ENCODE measurements at places on chromosomes 6 and 20. TPM values are rescaled to one million over a fixed set of nuclear protein-coding genes. Genes with fewer than 3 reads are reported as not detected.
A peak's percentile ranks its signal among the peaks of the same experiment; 100 is the strongest.

FAM110A gene
- total RNA-seq, result 32.8 TPM

PTPRT gene
- total RNA-seq, result 0.08 TPM

OR12D3 gene
- total RNA-seq, result not detected

UST gene
- 3.0 TPM for total RNA-seq

OTOR gene
- total RNA-seq, result not detected

SAMD5 gene
- 6.5 TPM for total RNA-seq

DNA sequence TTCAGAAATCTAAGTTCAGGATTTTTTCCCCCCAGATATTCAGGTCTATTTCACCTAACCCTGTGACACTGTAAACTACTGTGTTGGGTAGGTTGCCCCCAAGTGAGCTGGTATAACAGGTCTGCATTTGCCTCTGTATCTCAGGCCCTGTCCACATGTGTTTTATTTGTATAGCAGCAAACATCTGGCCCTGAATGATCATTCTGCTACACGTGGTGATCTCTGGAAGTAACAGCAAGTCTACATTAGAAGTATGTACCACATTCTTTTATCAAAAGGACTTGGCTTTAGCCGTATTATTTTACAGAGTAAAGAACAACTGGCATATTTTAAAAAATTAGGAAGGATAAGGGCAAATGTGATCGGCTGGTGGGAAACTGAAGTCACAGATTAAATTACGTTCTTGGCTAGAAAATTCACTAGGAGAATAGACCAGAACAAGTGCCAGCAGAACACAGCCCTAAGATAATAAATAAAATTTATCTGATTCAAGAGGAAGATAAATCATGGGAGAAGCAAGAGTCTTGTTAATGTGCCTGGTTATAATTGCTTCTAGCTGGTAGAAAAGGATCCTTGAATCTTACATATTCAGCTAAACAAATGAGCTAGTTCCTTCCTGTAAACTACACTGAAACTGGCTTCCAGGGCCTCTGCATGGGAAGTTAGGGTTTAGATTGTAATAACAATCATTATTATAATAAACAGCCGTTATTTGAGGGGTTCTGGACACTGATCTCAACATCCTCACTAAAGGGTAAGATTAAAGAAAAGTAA, 192.1 kb downstream of the SAMD5 start:
- ATAC-seq, result no peak

DNA sequence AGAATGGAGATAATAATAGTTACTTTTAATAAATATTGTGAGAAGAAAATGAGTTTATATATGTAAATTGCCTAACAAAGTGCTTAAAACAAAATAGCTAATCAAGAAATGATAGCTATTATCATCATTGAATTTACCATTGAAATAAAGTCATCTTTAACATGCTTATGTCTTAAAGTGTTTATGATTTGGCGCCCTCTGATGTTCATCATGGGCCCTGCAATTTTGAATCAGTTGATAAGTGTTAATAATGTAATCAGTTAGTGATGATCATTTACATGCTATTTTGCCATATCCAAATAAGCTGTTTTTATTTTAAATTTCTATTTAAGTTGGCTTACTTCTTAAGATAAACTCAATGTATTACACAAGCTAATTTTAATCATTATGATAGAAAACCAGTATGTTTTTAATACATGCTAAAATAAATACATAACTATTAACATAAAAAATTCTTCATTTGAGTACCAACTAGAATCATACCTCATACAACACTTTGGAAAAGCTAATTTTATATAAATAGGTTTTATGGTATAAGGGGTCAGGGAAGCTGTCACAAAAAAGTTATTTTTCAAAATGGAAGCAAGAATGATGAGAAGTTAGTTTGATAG, 39.2 kb upstream of the TPD52L1 start:
- no peak for ATAC-seq

GRCh38 chr20:64048402-64049044, 916 bp downstream of the SOX18 start:
- no peak for ATAC-seq

DNA sequence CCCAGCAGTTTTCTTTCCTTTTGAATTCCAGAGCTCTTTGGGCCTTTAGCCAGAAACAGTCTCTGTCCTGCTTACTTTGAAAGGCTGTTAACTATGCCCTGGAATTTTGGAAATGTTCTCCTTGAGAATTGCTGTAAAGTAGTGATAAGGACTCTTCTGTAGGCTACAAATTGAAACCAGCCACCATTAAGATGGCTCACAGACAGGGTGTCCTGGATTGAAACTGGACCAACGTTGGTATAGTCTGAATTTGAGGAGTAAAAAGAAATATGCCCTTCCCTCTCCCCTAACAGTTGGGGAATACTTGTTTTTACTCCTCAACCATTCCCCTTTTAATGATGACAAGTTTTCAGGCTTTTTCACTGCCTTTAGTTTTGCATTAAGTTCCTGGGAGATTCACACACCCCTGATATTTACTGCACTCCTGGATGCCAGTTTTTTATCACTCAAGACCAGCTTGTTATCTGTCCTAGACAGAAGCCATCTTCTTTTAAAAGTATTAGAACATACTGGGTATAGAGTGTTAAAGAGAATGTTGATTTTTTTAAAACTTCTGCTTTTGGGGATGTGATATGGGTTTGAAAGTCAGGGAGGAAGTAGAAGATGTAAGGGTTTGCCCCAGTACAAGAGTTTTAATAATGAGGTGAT, 21.9 kb downstream of the TOP1 start:
- ATAC-seq, result no peak

DNA sequence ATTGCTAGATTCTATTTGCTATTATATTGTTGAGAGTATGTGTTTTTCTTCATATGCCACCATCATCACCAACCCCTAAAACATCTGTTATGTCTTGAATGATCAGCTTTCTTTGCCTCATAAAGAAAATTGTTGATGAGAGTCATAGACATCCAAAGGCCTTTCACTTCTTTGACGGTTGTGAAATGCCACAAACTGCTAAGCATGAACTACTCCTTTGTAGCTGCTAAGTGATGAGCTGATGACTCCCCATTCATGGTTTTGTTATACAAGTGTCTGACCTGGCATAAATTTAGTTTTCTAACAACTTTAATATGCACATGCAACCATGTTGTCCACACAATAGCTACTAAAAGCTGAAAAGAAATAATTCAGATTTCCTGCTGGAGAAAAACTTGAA, 684 bp upstream of the MED23 start:
- ATAC-seq, result no peak

GRCh38 chr6:27556406-27556805, 83.5 kb upstream of the ZNF184 start:
- no peak for ATAC-seq

GRCh38 chr6:128174724-128175123, 273.9 kb upstream of the THEMIS start:
- no peak for ATAC-seq

DNA sequence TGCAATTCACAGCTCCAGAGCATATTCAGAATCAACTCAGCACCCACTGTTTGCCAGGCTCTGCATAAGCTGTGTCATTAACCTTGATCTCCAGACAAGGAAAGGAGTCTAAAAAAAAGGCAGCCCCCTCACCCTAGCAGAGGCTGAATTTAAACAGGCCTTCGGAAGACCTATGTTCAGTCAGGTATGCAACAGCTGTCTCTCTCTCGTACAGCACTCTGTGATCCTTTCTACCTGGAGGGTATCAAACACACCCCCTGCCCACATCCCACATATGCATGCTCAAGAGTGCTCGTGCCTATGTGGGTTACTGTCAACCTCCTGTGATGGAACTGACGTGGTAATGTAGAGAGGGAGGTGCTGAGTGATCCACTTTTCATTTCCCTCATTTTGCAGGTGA, 8.5 kb downstream of the PLAGL2 start:
- no peak for ATAC-seq

DNA sequence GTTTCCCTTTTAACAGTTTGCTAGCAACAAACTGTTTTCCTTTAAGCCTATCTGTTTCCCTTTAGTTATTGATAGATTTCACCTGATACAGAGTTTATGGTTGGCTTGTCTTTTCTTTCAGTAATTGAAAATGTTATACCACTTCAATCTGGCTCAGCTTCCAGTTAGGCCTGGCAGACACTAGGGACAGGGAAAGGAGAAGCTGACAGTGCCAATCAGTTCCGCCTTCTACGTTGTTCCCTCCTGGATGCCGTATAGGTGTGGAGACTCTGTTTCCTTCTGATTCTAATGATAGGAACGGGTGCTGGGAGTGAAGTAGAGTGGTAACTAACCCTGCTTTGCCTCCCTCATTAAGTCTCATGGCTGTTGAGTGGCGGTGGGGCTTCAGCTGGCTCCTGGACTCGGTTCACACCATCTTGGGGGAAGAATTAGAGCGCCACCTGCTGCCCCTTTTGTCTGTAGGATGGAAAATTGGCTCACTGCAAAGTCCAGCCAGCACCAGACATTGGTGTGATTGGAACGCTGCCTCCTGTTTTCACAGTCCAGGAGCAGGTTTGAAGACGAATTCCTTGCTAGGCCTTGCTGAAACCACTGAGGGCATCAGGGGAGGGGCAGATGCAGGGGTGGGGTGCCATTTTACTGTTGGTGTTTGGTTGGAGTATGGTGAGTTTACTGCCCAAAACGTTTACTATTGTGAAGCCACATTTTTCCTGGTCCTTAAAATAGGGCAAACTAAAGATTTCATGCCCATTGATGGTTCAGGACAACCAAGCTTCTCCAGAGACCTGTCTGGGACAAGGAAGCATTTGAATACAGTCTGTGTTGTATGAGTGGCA, 1729.5 kb downstream of the GRIK2 start:
- ATAC-seq, result no peak

- ATAC-seq, result peak; percentile 57
Measured at GRCh38 chr6:147194652-147195411, 9.4 kb upstream of the STXBP5 start.

GRCh38 chr6:144566868-144567615, 281.9 kb downstream of the UTRN start:
- ATAC-seq, result no peak

DNA sequence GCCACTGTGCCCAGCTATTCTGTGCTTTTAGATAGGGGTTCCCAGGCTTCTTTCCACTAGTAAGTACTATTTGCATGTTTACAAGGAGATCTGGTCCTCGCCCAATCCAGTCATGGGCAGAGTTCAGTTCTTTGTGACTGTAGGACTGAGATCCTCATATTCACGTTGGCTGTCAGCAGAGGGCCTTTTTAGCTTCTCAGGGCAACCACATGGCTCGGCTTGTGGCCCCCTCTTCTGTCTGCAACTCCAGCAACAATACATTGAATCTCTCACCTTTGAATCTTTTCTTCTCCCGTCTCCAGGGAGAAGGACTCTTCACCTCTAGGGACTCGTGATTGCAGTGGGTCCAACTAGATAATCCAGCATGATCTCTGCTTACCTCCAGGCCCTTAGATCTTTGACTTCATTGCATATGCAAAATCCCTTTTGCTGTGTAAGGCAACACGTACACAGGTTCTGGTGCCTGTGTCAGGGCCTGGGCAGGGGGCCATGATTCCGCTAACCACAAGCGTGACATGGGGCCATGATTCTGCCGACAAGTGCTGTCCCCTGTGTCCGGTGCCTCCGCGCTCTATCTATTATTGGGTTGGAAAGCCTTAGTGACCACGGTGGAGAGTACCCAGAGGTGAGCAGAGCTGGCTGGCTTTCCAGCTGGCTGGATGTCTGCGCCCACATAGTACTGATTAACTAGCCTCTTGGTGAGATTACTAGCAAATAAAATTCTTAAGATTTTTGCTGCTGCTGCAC, 5.1 kb downstream of the CCR6 start:
- ATAC-seq, result no peak

- ATAC-seq, result no peak
Measured at GRCh38 chr6:126605089-126605488, 265.2 kb downstream of the CENPW start.

DNA sequence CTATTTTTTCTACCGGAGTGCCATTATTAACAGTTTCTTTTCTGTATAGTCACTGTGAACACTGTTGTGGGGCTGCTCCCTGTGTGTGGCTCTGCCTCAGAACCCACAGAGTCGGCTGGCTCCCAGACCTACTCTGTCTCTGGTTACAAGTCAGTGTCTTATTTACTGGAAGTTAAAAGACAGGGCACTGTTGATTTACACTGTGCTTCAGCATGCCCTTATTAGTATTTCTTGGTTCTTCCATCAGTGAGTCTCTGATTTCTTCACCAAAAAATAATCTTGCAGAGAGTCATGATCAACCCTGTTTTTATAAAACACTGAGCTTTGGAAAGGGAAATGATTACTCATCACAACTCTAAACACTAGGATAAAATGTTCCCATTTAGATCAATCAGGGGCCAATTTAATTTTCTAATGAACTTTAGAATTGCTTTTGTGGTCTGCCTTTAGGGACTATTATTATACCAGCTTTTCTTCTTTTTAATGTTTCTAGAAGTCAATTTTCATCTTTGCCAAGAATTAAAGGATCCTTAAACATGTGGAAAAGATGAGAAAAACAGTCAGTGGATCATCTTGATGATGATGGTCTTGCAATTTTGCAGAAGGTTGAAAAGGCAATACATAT, 92.6 kb downstream of the UTRN start:
- peak; percentile 62 for ATAC-seq

DNA sequence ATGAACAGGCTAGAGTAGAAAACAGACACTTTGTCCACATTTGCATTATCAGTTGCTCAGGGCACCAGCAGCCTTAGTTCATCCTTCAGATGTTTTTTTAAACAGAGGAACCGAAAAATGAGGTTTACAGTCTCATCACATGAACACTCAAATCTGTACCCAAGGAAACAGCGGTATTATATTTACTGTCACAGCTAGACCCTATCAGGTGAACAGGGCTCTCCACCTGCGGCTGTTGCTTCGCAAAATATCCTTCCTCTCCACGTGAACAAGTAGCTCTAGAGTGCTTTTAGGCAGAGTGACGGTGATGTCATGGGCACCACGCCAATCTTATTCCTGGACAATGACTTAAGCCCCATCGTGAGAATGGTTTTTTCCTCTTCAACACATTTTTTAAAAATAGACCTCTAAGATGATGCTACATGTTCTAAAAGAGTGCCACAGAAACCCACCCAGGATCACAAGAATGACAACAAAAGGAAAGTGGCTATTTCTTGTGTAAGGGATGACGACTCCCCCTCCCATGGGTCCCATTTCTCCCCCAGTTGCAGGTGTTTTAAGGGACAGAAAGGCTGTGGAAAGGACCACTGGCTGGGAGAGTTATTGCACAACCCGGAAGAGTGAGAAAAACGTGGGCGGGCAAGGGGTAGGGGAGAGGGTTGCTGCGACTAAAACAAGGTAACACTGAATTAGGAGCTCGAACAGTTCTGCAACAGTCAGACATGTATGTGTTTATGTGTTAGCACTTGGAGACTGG, 77.7 kb downstream of the EFHC1 start:
- ATAC-seq, result peak; percentile 59

DNA sequence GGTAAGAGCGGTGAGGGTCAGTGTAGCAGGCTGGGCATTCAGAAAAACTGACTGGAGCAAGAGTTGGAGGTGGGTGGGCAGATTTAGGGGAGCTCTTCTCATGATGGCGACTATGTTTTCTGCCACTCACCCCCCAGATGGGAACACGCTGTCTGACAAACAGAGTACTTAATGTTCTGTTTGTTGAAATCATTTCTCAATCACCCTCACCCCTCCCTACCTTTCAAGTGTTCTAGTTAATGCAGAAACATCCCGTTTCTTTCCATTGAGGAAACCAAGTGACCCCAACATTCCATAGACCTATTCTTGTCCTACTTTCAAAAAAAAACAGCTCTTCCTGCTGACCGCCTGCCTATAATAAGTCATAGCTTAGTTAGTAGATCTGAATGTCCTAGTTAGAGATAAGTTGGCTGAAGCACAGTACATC, 132.5 kb upstream of the NEDD9 start:
- peak; percentile 39 for ATAC-seq

Measured in esophagus mucosa (tissue), 1 donor.